ENCODE measurements at places on chromosomes 6 and 20.

DNA sequence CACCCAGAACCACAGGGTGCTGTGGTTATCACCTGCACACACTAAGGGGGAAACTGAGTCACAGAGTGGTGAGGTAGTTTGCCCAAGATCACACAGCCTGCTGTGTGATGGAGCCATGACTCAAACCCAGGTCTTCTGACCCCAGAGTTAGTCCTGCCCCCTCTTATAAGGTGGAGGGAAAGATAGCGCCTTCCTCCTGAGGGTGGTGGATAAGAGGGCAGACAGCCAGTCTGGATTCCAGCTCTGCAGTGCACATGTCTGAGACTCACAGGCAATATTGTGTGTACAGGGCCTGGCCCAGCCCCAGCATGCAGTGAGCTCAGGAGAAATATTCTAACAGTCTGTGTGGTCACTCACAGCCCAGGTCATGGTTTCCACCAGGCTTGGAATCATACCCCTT lies 393.7 kb downstream of the CDH4 start:
- DNase-seq = no peak

DNA sequence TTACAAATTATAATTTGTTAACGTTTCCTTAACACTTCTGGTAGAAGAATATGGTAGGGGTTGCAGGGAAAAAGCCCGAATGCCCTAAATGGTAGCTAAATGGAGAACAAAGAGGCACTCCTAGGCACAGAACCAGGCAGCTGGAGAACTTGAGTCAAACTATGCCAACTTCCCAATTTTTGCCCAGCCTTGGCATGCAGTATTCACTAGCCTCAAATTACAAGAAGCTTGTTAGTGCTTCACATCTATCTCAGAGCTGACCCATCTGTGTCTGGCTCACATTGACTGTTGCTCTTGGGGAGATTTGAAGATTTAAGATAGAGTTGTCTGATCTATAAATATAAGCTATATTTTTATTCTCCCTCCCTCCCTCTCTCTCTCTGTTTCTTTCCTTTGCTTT lies 19.4 kb upstream of the LRFN2 start:
- DNase-seq = no peak

DNA sequence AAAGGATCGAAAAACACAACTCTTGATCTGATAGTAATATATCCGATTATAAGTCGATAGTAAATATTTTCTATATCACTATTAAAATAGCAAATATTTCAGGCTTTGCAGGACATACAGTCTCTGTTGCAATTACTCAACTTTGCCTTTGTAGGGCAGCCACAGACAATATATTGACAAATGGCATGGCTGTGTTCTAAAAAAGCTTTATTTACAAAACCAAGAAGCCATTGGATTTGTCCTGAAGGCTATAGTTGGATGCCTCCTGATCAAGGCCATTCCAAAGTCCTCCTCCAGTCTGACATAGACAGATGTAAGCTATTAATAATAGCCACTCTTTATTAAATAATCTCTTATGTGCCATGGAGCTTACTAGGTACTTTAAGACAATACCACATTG lies 5.9 kb downstream of the OCSTAMP start:
- peak; percentile 45 for DNase-seq

- no peak for DNase-seq
Observed at GRCh38 chr6:40287296-40287850, 299.8 kb downstream of the LRFN2 start.

- no peak for DNase-seq
Observed at GRCh38 chr6:73968221-73968757, 272.3 kb downstream of the CD109 start.

DNA sequence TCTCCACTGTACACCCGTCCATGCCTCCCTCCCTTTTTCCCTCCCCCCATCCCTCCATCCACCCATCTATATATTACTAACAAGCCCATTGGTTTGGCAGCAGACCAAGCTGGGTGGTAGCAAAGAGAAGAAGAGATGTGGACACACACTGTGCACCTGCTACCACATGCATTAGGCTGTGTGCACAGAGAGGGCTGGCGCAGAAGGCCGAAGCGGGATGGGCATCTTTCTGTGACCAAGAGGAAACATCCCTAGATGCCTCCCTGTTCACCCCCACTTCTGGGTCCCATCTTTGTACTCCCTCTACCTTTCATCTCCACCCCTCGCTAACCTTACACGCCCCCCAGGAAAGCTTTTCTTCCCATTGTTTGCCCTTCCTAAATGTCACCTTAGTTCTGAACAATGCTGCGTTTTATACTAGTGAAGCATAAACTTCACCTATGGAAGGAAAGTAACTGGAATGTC lies 64.9 kb upstream of the AFDN start:
- DNase-seq = no peak

GRCh38 chr6:125884634-125885371 lies 71.8 kb upstream of the HINT3 start:
- DNase-seq = no peak

GRCh38 chr6:1372690-1373089 lies 16.7 kb upstream of the FOXF2 start:
- no peak for DNase-seq

GRCh38 chr6:12081771-12082170 lies 69.7 kb downstream of the HIVEP1 start:
- no peak for DNase-seq

GRCh38 chr20:933029-933428 lies 16.9 kb upstream of the ANGPT4 start:
- no peak for DNase-seq

- no peak for DNase-seq
Observed at GRCh38 chr20:56897318-56897957, 268.3 kb downstream of the TFAP2C start.

DNA sequence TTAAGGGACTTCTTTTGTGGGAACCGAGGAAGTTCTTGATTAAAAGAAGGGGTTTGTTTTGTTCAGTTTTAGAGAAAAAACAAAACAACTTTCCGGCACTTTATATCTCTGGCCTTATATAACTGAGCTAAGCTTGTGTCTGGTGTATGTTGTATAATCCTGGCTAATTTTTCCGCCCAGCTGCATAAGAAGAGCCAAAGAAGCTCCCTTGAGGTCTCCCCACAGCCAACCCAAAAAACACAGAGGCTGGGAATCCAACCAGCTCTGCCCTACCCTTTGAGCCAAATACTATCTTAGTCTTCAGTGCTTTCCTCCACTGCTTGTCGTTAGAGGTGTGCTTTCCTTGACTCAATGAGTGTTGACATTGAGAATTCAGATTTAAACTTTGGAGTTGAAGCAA lies 45.5 kb upstream of the RNF146 start:
- no peak for DNase-seq

DNA sequence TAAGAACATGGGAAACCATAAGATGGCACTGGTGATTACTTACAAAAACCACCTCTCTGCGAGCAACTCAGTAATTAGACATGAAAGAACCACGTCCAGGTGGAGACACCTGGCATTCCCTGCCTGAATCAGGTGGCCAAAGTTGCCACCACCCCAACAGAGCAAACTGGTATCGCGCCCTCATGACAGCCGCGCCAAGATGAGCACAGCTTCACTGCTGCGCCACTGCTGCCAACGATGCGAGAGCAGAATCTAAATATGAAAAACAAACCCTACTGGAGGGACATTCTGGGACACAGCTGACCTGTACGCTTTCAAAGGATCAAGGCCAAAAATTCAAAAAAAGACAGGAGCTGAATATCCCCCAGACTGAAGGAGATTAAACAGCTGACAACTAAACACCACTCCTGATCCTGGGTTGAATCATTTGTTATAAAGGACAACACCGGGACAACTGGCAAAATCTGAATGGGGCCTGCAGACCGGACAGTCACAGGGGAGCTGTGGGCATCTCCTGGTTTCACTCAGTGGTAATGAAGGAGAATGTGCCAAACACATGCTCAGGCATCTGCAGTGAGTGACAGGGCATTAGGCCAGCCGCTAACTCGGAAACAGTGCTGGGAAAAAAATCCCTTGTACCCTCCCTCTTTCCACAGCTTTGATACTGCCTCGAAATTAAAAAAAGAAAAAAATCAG lies 17.4 kb downstream of the CST7 start:
- no peak for DNase-seq

DNA sequence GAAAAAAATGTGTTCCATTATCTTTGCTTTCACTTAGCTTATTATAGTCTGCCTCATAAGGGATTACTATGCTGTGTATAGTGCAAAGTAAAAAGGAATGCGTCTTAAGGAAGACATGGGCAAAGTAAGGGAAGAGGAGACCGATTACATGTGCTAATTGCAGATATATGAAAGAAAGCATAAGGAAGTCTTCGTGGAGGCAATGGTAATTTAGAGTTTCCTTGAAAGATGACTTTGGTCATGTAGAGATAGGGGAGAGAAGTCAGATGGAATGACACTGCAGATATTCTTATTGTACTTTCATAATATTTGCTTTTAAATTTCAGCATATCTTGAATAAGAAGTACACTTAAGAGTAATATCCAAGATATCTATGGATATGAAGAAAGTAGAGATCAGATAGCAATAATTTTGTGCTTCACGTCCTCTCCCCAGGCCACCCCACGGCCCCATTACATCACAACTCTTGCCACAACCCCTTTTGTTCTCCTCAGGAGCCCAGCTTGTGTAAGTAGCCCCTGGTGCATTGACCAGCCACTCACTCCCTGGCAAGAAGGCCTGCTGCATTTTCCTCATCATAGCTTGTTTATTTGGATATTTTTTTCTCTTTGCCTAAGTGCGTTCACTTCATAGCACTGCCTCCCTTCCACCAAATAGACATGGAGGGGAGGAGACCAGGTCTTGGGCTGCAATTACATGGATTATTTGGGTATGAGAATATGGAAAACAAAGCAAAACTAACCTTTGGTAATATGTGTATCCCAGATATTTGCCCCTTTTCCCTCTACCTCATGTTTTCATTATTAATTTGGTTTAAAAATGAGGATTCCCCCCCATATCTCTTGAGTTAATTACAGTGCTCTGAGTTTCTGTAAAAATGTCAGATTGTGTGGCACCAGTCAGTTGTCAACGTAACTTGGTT lies 30.7 kb upstream of the COL10A1 start:
- DNase-seq = no peak

DNA sequence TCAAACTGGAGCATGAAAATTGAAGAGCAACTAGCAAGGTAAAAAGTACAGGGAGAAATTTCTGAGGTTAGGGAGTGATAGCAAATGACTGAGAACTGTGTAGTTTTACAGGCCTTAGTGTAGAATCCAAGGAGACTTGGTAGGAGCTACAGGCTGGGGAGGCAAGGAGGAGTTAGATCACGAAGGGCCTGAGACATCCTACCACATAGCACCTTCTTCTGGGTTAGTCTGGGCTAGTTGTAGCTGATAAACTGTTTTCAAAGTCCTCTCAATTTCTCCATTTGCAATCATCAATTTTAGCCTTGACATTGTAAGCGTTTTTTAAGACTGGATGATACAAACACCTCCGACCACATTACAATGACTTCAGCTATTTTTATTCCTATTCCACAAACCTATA lies 209.7 kb downstream of the TMEM200A start:
- DNase-seq = no peak

DNA sequence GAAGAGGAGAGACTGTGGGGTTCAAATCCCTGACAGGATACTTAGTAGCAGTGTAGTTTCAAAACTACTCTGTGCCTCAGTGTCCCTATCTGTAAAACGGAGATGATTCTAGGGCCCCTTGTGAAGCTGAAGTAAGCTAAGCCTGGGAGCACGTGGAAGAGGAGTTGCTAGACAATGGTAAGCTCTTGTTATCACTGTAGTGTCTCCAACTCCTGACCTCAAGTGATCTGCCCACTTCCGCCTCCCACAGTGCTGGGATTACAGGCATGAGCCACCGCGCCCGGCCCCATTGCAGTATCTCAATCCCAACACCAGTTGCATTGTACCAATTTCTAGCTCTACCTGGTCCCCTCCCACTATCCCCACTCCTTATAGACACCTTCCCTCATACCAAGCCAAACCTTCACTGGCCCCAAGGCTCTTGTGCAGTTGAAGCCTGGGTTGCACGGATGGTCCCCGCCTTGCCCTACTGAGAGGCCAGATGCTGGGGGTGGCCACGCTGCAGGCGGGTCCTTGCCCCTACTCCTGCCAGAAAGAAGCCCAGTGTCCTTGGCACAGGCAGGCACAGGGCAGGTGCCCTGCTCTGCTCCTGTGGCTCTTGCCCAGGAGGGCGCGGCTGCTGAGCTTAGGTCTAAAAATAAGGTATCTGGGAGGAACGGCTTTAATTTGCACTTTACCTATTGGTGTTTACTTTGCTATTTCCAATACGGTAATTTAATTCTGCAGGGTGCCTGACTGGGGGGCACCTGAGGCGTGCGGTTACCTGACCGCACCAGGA lies 118.1 kb downstream of the VEGFA start:
- DNase-seq = no peak

Measured in AML-193 (cell line).